ENCODE measurements at places on chromosomes 1 and 21.
A peak's percentile ranks its signal among the peaks of the same experiment; 100 is the strongest.

DNA sequence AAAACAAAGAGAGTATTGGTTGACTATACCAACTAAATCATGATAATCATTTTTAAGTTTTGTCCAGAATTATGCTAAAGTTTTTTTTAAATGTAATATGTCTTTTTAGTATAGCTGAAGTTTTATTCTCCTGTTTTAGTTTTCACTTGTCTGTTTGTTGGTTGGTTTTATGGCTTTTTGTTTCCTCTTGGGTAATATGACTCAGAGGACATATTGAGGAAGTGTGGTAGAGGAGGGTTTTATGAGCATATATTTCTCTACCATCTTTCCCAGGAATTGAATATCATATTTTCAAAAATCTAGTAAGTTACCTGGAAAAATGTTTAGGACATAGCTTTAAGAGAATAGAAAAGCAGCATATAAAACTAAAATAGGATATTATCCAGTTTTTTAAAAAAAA lies 68.6 kb upstream of the MCOLN3 start:
- DNase-seq = no peak

DNA sequence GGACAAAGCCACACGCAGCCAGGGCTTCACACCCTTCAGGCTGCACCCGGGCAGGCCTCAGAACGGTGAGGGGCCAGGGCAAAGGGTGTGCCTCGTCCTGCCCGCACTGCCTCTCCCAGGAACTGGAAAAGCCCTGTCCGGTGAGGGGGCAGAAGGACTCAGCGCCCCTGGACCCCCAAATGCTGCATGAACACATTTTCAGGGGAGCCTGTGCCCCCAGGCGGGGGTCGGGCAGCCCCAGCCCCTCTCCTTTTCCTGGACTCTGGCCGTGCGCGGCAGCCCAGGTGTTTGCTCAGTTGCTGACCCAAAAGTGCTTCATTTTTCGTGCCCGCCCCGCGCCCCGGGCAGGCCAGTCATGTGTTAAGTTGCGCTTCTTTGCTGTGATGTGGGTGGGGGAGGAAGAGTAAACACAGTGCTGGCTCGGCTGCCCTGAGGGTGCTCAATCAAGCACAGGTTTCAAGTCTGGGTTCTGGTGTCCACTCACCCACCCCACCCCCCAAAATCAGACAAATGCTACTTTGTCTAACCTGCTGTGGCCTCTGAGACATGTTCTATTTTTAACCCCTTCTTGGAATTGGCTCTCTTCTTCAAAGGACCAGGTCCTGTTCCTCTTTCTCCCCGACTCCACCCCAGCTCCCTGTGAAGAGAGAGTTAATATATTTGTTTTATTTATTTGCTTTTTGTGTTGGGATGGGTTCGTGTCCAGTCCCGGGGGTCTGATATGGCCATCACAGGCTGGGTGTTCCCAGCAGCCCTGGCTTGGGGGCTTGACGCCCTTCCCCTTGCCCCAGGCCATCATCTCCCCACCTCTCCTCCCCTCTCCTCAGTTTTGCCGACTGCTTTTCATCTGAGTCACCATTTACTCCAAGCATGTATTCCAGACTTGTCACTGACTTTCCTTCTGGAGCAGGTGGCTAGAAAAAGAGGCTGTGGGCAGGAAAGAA lies 8.1 kb downstream of the PSRC1 start:
- DNase-seq = no peak

DNA sequence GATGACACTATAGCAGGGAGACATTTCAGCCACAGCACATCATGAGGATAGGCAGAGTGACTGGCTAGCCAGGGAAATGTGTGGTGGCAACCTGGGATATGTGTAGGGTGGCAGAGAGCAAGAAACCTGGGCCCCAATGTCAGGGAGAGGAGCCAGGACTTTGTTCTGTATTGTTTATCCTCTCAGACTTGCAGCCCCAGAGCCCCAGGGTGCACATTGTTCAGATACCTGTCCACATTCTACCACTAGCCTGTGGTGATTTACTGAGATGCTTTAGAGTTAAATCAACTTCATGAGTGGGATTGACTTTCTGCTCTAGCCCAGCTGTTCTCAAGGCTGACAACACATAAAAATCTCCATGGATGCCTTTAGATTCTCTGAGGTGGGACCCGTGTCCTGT lies 61.5 kb downstream of the MAB21L3 start:
- no peak for DNase-seq

- no peak for DNase-seq
Measured at GRCh38 chr1:174713796-174714195, 266.0 kb downstream of the GPR52 start.

- DNase-seq = no peak
Measured at GRCh38 chr1:54312796-54313316, 93.3 kb downstream of the SSBP3 start.

DNA sequence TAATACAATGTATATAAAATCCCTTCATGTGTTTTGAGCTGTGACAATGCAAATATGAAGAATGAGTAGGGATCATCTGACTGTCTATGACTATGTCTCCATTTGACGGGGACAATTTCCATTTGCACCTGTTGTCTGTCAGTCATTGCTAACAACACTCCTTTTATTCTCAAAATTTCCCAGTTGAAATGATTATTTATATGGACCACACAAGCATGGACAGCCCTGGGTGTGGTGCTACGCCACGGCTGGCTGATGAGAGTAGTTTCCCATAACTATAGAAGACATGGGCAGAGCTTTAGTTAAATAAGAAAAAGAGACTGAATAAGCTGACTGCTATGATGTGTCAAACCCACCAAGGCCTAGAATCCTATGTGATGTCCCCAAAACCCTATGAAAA lies 135.8 kb downstream of the MAP3K21 start:
- DNase-seq = no peak

GRCh38 chr1:232627645-232628334 lies 2.1 kb downstream of the SIPA1L2 start:
- no peak for DNase-seq

DNA sequence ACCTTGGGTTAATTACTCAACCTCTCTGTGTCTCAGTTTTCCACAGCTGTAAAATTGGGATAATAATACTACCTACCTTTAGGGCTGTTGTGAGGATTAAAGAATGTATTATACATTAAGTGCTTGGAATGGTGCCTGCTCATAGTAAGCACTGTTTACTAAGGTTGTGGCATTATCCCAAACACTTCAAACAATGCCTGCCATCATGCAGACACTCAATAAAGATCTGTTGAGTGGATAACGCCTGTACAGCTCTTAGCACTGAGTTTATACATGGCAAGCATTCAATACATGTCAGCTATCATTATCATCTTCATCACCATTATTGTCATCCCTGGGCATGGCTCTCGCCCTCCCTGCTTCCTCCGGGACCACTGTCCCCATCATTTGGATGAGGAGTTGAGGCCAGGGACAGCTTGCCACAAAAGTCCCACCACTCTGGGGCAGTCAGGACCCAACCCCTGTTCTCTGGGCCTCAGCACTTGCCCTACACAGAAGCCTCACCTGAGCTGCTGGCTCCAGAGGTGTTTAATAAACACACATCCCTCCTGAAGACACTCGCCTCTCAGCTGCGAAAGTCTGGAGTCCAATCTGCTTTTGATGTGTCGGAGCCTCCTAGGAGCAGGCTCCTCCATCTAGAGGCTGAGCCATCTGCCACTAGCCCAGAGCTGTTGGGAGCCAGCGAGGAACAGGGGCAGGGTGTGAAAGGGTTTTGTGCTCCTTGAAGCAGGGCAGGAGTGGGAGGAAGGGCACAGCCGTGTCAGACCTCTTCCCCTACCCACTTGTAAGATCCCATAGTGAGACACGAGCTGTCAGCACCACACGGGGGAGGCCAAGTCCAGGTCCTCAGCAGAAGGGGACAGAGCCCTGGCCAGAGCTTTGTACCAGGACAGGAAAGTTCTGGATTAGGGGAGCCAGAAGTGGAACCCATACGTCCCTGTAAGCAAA lies 80.9 kb upstream of the ZC3H12A start:
- DNase-seq = no peak

GRCh38 chr21:42374457-42374856 lies 8.1 kb upstream of the TFF1 start:
- no peak for DNase-seq

GRCh38 chr1:42442662-42443061 lies 13.2 kb downstream of the ZMYND12 start:
- no peak for DNase-seq

GRCh38 chr1:218829097-218829496 lies 344.6 kb upstream of the LYPLAL1 start:
- DNase-seq = no peak

GRCh38 chr1:227946624-227947385 lies 927 bp downstream of the WNT9A start:
- peak; percentile 29 for DNase-seq

DNA sequence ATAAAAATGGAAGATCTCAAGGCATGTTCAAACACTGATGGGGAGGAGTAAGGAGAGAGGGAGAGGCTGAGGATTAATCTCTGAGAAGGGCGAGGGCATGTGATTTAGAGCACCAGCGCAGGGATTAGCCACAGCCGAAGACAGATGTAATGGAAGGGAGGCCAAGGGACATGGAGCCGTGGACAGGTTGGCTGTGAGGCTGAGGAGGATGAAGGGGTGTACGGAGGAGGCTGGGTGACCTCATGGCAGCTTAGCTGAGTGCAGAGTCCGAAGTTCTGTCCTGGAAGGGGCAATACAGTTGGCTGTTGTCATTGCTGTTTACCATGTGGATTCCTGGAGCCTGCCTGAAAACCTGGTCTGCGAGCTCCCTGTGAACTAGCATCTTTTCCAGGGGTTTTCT lies 342.8 kb downstream of the RPS6KC1 start:
- no peak for DNase-seq
